Upper lobe of left lung (tissue), 6 donors: ENCODE measurements at places on chromosomes 5 and 9. TPM values are rescaled to one million over a fixed set of nuclear protein-coding genes. Genes with fewer than 3 reads are reported as not detected.
A peak's percentile ranks its signal among the peaks of the same experiment; 100 is the strongest.

EDIL3 gene
- total RNA-seq: 18.6 TPM

PCDHGB6 gene
- total RNA-seq: 3.2 TPM

MED7 gene
- 9.8 TPM for total RNA-seq

HTR1A gene
- total RNA-seq: not detected

F2RL2 gene
- total RNA-seq: 0.34 TPM

NRARP gene
- total RNA-seq: 26.9 TPM

GRCh38 chr5:73759771-73760170 lies 133.8 kb downstream of the ARHGEF28 start:
- no peaks in the 10 kb centered on the region for H3K36me3 ChIP-seq
- H3K27me3 ChIP-seq: no peaks in the 10 kb centered on the region

DNA sequence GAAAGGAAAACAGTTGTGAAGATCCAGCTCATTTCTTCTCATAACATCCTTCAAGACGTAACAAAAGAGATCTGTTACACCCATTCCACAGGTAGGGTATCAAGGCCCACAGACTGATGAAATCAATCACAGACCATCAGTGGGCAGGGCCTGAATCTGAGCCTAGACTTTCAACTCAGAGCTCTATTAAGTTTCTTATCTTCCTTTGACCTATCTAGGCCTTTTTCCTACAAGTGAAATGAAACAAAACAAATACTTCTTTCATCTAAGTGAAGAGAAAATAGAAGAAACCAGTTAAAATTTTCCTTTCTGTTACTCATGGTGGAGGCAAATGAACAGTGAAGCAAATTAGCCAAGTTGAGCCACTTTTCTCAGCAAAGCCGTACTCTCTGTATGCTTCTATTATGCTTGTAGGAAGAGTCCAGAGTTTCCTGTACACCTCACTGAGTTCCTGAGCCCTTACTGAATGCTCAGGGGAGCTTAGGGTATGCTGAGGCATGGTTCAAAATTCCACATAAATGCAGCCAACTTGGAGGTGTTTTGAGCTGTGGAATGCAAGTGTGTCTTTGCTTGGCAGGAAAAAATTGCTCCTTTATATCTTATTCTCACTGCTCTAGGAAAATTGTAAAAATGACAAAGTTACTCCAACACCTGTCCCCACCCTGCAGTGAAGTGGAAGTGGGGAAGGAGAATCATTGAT lies 91.9 kb downstream of the FEM1C start:
- peaks cover 6% of the 10 kb centered on the region for H3K4me1 ChIP-seq
- H3K27ac ChIP-seq: no peak overlapping the region
- no peaks in the 10 kb centered on the region for H3K27me3 ChIP-seq
- H3K36me3 ChIP-seq: no peaks in the 10 kb centered on the region
- H3K4me3 ChIP-seq: no peak overlapping the region

DNA sequence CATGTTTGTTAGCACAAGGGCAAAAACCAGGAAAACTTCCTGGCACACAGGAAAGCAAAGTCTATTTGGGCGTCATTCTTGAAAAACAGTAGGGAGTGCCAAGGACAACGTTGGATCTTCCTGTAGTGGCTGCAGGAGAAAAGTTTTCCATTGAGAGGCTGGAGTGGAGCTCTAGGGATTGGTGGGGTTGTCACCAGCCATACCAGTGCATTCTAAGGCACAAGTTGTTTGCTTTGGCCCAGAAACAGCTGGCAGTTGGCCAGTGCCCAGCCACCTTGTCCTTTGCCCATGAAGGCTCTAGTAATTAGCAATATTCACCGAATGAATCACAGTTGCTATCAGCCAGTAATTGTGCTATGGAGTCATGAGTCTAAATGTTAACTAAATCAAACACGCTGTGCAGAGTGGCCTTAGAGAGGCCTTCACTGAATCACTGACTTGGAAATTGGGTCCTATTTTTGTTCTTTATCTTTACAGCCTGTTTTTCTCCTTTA lies 26.4 kb downstream of the TNFSF15 start:
- H3K4me3 ChIP-seq: no peak overlapping the region
- H3K27me3 ChIP-seq: no peaks in the 10 kb centered on the region
- peak; percentile 87 for DNase-seq
- no peaks in the 10 kb centered on the region for H3K36me3 ChIP-seq
- H3K27ac ChIP-seq: no peak overlapping the region

- peaks cover 20% of the 10 kb centered on the region for H3K4me1 ChIP-seq
- no peak overlapping the region for H3K27ac ChIP-seq
- DNase-seq: no peak
- H3K36me3 ChIP-seq: no peaks in the 10 kb centered on the region
- no peak overlapping the region for H3K4me3 ChIP-seq
- H3K27me3 ChIP-seq: no peaks in the 10 kb centered on the region
Measured at GRCh38 chr5:54658010-54658409, 140.5 kb downstream of the SNX18 start.

- H3K4me3 ChIP-seq: peak within 1 kb of the TSS; percentile 83
- peaks cover 12% of the 10 kb centered on the region for H3K36me3 ChIP-seq
- H3K27me3 ChIP-seq: no peaks in the 10 kb centered on the region
Measured at GRCh38 chr9:136991993-136992818, at the start of gene PAXX. PAXX (plus strand) TSS chr9:136992422; CDS start chr9:136992444, 22 bp downstream.

GRCh38 chr5:96292582-96293247 lies 140.3 kb downstream of the PCSK1 start:
- no peak overlapping the region for H3K4me3 ChIP-seq
- H3K36me3 ChIP-seq: no peaks in the 10 kb centered on the region
- H3K27ac ChIP-seq: no peak overlapping the region
- H3K4me1 ChIP-seq: peaks cover 8% of the 10 kb centered on the region

- H3K27me3 ChIP-seq: no peaks in the 10 kb centered on the region
- H3K27ac ChIP-seq: no peak overlapping the region
- H3K4me1 ChIP-seq: no peaks in the 10 kb centered on the region
- H3K4me3 ChIP-seq: no peak overlapping the region
Measured at GRCh38 chr9:17739736-17740135, 160.9 kb downstream of the SH3GL2 start.

GRCh38 chr5:148179234-148179824 lies 11.0 kb downstream of the SPINK14 start:
- no peaks in the 10 kb centered on the region for H3K27me3 ChIP-seq
- no peak overlapping the region for H3K27ac ChIP-seq
- no peaks in the 10 kb centered on the region for H3K36me3 ChIP-seq
- no peak for DNase-seq
- H3K4me3 ChIP-seq: no peak overlapping the region

DNA sequence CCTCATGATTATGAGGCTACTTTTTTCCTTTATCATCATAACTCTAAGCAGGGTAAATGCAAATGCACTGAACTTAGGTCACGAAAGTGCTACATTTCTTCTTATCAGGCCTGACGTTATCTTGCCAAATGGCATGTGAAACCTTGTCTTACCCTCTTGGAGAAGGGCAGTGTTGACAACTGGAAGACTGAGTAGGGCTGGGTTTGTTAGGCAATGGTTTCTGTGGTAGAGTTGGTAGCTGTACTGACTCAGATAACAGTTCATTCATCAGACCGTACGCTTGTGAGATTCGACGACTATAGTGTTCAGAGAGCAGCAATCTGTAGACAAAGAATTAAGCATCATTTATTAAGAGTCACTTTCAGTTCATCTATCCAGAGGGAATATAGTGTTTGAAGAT lies 127.7 kb downstream of the CPLANE1 start:
- no peaks in the 10 kb centered on the region for H3K4me1 ChIP-seq
- no peaks in the 10 kb centered on the region for H3K36me3 ChIP-seq
- no peaks in the 10 kb centered on the region for H3K27me3 ChIP-seq
- H3K4me3 ChIP-seq: no peak overlapping the region
- H3K27ac ChIP-seq: no peak overlapping the region

- no peak within 1 kb of the TSS for H3K4me3 ChIP-seq
- DNase-seq: no peak
- no peaks in the 10 kb centered on the region for H3K36me3 ChIP-seq
- peaks cover 7% of the 10 kb centered on the region for H3K27me3 ChIP-seq
Measured at GRCh38 chr5:141363952-141364660, at the start of gene PCDHGA5. PCDHGA5 (plus strand) TSS chr5:141364162; CDS start chr5:141364331, 169 bp downstream.

- H3K36me3 ChIP-seq: no peaks in the 10 kb centered on the region
- H3K4me1 ChIP-seq: peaks cover 7% of the 10 kb centered on the region
- no peak overlapping the region for H3K4me3 ChIP-seq
- H3K27ac ChIP-seq: no peak overlapping the region
Measured at GRCh38 chr5:113242481-113243348, 192.1 kb downstream of the TSSK1B start.

DNA sequence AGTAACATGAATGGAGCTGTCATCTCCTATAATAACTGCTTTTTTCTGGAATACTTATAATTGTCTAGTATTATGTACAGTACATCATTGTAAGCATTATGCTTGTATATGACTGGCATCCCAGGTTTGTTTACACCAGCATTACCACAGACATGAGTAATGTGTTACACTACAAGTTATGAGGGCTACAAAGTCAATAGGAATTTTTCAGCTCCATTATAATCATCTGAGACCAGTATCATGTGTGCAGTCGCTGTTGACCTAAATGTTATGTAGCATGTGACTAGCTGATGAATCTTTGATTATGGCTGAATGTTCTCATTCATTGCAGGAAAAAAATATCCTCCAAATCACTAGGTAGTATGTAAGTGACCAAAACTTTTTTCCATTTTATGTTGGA lies 2.2 kb downstream of the ZCCHC9 start:
- H3K27me3 ChIP-seq: no peaks in the 10 kb centered on the region
- no peaks in the 10 kb centered on the region for H3K36me3 ChIP-seq
- H3K4me3 ChIP-seq: no peak overlapping the region
- H3K27ac ChIP-seq: no peak overlapping the region

GRCh38 chr5:40447438-40447837 lies 232.3 kb upstream of the PTGER4 start:
- DNase-seq: no peak
- no peak overlapping the region for H3K27ac ChIP-seq
- H3K4me1 ChIP-seq: no peaks in the 10 kb centered on the region

DNA sequence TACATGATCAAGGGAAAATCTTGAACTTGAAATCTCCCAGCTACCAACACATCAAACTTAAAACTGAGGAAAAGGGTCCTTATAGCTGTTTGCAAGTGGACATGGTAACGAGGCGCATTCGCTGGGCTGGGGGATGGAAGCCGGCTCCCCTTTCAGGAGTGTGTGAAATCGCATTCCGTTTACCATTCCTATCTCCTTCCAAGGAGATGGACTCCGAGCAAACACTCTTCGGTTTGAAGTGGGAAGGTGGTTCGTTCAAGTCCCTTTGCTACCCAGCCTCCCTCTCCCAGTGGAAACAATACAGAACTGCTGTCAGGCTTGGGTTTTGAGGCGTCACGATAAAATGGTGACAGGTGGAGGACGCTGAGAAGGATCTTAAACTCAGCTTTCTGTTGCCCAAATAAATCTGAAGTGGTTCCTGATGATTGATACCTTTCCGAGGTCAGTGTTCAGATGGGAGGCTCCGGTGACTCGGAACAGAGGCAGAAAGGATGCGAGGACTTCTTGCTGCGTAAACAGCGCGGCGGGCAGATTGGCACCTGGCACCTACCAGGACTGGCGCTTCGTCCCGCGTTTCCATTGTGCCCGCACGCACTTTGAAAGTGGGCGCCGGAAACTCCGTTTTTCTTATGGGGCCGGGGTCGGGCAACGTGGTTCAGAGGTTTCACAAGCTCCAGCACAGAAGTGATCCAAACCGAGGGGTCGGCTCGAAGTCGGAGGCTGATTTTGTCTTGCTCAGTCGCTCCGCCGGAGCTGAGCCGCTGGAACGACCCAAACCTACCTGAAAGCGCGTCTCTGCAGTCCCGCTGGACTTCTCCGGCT lies 7.0 kb downstream of the MSX2 start:
- H3K36me3 ChIP-seq: no peaks in the 10 kb centered on the region
- H3K4me3 ChIP-seq: no peak overlapping the region
- H3K4me1 ChIP-seq: peaks cover 3% of the 10 kb centered on the region
- no peak for DNase-seq
- H3K27me3 ChIP-seq: no peaks in the 10 kb centered on the region

DNA sequence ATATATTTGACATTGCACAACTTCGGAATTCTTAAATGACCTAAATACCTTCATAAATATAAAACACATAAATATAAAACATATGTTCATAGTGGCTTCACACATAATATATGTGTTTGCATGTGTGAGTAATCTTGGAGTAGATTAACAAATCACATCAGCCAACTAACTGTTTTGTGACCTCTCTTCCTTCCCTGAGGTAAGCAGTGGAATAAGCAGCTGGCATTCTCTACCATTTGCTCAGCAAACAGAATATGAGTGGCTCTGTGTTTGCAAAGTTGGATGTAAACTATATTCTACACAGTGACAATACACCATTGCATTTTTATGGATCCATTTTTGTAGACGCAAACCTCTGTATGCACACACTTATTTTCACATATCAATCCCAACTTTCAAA lies 189.9 kb downstream of the ACER2 start:
- no peaks in the 10 kb centered on the region for H3K36me3 ChIP-seq
- H3K27me3 ChIP-seq: no peaks in the 10 kb centered on the region
- no peak overlapping the region for H3K4me3 ChIP-seq
- DNase-seq: no peak

GRCh38 chr5:133985540-133986180 lies 17.2 kb upstream of the C5orf15 start:
- H3K36me3 ChIP-seq: peaks cover 67% of the 10 kb centered on the region
- no peaks in the 10 kb centered on the region for H3K27me3 ChIP-seq
- no peaks in the 10 kb centered on the region for H3K4me1 ChIP-seq
- DNase-seq: no peak
- no peak overlapping the region for H3K4me3 ChIP-seq

DNA sequence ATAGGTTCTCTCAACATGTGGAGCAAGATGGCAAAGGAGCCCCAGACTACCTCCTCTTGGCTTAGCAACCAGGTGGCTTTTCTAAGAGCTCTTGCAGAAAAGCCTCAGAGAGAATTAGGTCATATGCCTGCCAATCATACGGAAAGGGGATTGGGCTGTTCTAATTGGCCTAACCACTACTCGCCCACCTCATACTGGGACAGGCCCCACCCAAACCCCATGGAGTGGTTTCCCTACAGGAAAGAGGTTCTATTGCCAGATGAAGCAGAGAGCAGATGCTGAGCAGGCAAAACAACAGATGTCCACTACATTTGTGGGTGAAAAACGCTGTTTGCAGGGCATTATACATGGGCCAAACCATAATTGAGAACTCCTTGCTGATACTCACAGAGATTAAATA lies 29.0 kb downstream of the ABLIM3 start:
- H3K4me1 ChIP-seq: peaks cover 8% of the 10 kb centered on the region
- no peak for DNase-seq
- no peak overlapping the region for H3K27ac ChIP-seq
- H3K36me3 ChIP-seq: no peaks in the 10 kb centered on the region
- no peak overlapping the region for H3K4me3 ChIP-seq

DNA sequence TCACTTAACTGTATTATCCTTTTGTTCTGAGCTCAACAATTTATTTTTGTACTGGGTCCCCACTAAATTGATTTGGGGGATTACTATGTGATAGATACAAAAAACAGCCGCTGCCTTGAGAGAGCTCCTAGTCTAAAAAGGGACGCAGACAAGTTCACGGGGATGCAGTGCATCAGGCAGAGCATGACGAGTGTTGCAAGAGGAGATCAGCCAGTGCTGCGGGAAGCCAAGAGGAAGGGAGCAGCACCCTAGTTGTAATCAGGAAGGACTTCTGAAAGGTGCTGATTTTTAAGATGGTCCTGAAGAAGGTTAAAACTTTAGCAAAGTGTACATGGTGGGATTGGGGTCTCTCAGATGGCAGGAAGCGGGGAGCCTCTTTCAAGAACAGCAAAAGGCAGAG lies 15.8 kb downstream of the GALNT10 start:
- H3K36me3 ChIP-seq: peaks cover 6% of the 10 kb centered on the region
- no peak overlapping the region for H3K27ac ChIP-seq
- no peak overlapping the region for H3K4me3 ChIP-seq
- H3K27me3 ChIP-seq: no peaks in the 10 kb centered on the region

- DNase-seq: no peak
- no peak overlapping the region for H3K27ac ChIP-seq
- H3K27me3 ChIP-seq: no peaks in the 10 kb centered on the region
- no peaks in the 10 kb centered on the region for H3K36me3 ChIP-seq
Measured at GRCh38 chr5:115431116-115431515, 113.5 kb downstream of the FEM1C start.
